ENCODE measurements at places on chromosomes 7 and 10.

DNA sequence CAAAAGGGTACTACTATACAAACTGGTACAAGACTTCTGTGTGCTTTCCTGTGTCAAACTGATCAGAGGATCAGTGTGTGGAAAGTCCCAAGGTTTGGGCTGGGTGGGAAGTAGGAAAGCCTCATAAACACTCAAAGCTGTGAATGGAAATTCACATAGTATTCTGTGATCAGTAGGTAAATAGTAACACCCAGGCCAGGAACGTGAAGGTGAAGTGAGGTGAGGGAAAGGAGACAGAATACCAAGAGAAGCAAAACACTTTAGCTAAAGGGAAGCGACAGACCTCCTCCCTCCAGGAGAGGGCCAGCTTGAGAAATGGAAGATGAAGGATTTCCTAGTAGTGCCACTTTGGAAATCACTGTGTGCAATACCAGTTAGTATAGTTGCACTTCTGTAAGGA lies 451.9 kb downstream of the KCNMA1 start:
- no peak for DNase-seq

DNA sequence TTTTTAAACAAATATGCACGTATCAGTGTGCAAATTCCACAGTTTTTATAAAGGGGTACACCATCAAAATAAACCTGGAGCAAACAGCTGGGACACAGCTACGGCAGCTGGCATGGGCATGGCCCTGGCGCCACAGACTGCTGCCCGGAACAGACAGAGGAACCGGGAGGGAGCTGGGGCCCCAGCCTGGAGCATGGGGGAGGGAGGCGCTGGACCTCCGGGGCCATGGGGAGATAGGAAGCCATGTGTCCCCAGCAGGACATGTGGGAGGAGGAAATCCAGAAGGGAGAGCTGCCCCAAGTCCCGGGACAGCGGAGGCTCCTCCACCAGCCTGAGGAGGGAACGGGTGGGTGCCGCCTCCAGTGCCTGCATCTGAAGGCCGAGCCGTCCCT lies 180.1 kb downstream of the MAD1L1 start:
- DNase-seq = no peak

- DNase-seq = no peak
Observed at GRCh38 chr10:77629775-77630506, 7.7 kb downstream of the KCNMA1 start.

- no peak for DNase-seq
Observed at GRCh38 chr7:87420173-87420572, 55.3 kb downstream of the ABCB4 start.

DNA sequence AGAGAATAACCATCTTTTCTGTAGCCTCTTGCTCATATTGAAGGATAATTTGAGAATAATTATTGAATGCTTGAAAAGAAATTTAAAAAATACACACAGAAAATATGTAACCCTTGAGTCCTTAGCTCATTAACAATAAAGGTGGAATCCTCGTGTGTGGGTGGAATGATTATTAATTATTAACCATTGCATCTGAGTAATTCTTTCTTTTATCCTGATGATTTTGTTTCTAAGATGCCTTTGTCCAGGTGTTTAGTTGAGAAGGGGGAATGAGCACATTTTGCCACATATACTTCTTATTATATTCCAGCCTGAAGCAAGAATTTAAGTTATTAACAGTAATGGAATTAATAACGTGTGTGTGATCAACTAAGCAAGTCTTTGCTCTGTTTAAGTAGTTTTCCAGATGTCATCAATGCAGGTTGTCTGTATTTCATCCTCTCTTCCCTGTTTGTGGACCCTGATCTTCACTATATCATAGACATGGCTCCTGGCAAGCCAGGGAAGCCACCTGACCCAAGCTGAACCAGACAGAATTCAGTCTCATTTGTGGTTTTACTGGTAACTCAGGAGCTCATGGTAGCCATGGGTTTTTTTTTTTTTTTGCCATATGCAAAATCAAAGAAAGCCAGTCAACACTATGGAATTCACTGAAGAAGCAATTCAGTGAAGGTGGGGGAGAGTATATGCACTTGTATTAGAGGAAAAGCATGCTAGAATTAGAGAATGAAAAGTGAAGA lies 144.3 kb downstream of the KIF20B start:
- no peak for DNase-seq

DNA sequence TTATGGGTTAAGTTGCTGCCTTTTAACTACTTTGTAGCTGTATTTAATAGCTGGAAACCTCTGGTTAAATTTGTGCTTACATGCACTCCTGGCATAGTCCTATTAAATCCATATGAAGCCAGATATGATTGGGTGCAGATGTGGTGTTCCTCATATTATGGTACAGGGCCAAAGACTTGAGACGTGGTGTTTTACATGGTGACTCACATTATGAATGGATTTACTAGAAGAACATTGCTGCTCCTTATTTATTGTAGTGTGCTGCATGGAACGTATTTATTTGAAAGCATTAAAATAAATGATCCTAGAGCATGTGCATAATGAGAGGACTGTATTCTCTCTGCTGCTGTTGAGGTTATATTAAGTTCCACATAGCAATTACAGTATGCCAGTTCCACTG lies 224.1 kb downstream of the SLC25A13 start:
- no peak for DNase-seq

DNA sequence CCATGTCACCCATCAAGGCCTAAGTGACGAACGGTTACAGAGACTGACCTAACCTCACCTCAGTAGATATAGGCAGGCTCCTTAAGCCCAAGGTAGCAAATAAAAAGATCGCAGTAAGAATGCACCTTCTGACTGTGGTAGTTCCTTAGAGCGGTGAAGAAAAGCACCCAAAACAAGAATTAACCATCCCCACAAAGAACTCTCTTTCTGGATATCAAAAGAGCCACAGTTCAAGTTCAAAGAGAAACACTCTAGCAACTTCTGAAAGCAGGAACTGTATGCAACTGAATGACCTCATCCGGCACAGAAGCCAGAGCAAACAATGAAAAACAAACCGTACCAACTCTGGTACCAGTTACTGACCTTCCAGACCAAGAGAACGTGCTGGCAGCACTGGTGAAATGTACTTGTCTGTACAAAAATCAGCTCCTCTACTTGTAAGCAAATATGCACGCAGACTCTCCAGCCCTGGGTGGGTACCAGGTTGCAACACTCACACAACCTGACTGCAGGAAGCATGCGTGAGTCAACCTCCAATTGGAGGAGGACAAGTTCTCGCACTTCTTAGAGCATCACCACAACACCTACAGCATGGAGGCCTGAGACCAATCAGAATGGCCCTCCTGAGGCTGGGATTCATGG lies 202.7 kb downstream of the FAM107B start:
- no peak for DNase-seq

DNA sequence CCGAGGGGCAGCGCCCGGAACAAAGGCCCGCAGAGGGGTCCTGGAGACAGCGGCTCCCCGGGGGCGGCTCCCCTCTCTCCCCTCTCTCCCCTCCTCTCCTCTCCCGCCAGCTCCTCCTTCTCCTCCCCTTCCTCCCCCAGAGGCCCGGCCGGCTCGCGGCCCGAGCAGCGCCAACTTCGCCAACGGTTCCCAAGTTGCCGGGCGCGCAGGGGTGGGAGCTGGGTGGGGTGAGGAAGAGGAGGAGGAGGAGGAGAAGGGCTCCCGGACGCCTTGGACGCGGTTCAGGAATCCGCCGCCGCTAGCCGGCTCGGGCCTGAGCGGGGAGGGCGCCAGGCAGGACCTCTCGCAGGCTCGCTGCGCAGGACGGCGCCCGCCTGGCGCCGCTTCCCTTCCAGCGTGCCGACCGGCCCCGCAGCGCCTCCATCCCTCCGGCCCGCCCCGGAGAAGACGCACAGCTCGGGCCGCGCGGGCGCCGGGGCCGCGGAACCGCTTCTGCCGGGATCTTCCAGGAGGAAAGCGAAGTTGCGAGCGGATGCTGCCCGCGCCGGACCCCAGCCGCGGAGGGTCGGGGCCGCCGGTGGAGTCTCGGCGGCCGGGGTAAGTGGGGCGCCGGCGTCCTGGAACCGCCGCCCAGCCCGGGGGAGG lies at the start of gene CHST3:
TSS of gene CHST3 (plus strand) at position 298 of the 645 bp plus-strand sequence. CDS start 41,448 bp downstream, outside the sequence.
- no peak for DNase-seq

- no peak for DNase-seq
Observed at GRCh38 chr7:120402801-120403200, 129.8 kb downstream of the KCND2 start.

GRCh38 chr7:155225095-155225494 lies 72.6 kb upstream of the INSIG1 start:
- DNase-seq = no peak

GRCh38 chr7:73887762-73888161 lies 26.8 kb downstream of the TMEM270 start:
- DNase-seq = no peak

DNA sequence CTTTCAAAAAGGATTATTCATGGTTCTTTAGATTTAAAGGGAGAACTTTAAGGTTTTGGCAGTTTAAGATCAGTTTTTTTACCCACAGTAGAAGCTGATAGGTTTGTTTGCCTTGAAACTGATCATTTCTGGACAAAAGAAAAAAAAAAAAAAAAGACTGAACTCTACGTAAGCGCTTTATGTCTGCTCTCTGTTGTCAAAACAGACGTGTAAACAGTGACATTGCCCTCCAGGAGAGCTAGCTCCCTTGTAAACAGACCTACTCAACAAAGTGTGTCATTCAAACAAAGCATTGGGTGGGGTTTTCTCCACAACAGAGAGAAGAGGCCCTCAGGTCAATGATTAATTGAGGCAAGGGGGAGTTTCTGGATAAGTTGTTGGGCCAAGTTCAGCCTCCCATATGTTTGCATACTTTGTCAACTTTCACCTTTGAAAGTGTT lies 568.1 kb upstream of the LRRN3 start:
- no peak for DNase-seq

- DNase-seq = no peak
Observed at GRCh38 chr7:141463986-141464385, 87.2 kb upstream of the AGK start.

- DNase-seq = no peak
Observed at GRCh38 chr7:157439149-157439548, 102.3 kb downstream of the DNAJB6 start.

Measured in H1 (cell line).